Suprapubic skin (tissue), 4 donors: ENCODE measurements at places on chromosomes 5 and 9. TPM values are rescaled to one million over a fixed set of nuclear protein-coding genes. Genes with fewer than 3 reads are reported as not detected.

GRCh38 chr9:115495836-115496235 is 377.9 kb upstream of the TNC start:
- no peak for DNase-seq

GRCh38 chr9:94780516-94780950 is 54.0 kb downstream of the AOPEP start:
- no peak for DNase-seq

DNA sequence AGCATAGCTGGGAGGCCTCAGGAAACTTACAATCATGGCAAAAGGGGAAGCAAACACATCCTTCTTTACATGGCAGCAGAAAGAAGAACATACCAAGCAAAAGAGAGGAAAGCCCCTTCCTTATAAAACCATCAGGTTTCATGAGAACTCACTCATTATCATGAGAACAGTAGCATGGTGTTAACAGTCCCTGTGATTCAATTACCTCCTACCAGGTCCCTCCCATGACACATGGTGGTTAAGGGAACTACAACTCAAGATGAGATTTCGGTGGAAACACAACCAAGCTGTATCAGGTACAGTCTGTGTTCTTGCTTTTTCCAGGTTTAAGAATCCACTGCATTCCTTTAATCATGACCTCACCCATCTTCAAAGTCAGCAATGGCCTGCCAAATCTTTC is 514.2 kb downstream of the KCTD16 start:
- DNase-seq, result no peak

DNA sequence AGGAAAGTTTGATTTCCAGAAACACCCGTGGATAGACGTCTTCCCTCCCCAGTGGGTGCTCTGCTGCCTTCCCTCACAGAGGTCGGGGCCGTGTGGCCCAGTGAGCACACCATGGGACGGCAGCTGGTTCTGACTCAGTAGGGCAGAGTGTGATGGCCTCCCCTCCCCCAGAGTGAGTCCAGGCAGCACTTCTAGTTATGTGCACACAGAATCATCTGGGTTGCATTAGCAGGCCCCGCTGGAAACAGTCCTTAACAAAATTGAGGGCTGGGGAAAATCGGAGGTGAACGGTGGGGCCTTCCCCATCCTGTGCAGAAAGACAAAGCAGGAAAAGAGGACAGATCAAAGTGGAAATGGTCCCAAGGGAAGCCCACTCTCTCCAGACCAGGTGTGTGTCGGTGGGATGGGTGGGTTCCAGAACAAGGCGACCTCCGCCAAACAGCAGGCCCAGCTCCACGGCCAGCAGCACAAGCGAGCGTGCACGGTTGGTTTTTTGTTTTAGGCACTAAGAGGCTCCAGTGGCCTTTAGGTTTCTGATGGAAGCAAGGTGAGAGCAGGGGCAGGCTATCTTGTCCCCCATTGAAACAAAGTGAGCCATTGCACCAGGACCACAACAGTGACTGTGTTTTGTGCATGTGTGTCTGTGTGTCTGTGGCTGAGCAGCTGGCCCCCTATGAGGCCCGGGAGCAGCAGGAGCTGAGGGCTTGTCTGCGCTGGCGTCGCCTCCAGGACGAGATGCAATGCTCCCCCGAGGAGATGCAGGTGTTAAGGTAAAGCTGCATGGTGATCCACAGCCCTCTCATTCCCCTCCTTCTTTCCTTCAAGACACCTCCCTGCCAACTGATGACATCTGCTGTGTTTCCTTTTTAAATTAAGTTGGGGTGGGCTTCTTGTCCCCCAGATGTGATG is 201.5 kb downstream of the AOPEP start:
- no peak for DNase-seq

GRCh38 chr5:38379350-38379937 is 121.1 kb downstream of the EGFLAM start:
- DNase-seq, result no peak

GRCh38 chr9:133597316-133597957 is 11.8 kb downstream of the FAM163B start:
- no peak for DNase-seq

DNA sequence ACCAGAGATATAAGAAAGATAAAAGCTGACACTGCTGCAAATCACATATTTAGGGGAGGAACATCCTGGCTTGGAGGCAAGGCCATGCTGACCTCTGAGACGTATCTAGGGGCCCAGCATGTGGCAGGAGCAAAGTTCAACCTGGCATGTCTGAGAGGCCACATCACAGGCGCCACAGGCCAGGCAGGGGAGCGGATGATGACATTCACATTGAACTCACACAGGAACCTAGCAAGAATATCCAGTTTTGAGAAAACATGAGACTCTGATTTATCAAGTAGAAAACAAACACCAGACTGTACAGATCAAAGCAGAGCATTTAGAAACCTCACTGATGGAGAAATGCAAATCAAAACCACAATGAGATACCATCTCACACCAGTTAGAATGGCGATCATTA is 64.2 kb upstream of the STK32A start:
- DNase-seq, result no peak

- no peak for DNase-seq
These were observed 22.6 kb downstream of the GPRIN1 start for GRCh38 chr5:176587398-176587797.

DNA sequence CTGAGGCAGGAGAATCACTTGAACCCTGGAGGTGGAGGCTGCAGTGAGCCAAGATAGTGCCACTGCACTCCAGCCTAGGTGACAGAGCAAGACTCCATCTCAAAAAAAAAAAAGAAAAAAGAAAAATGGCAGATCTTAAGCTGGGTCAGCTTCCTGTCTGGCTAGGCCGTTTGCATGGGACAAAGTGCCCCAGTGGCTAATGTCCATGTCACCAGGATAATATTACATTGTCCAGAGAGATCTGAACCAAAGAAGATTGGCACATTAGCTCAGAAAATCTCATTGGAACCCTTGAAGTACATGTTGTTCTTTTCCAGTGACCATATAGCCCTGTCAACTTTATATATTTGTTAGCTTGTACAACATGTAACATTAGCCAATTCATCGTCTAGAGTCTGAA is 59.2 kb upstream of the DAB2IP start:
- no peak for DNase-seq

DNA sequence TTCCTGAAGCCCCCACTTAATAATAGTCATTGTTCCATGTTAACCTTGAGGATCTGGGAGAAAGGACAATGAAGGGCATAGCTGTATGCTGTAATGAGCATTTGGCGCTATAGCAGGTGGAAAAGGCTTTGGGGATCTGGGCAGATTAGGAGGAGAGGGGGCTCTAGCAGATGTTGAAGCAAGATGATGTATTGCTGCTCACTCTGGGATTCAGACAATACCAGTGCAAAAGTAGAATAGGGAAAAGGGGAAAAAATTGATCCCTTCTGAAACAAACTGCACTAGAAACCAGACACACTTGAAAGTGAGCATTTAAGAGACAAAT is 575.3 kb upstream of the MEF2C start:
- no peak for DNase-seq

AGGF1 gene
- 16.3 TPM for total RNA-seq

FGD3 gene
- 4.6 TPM for total RNA-seq

CTSL gene
- total RNA-seq, result 24.9 TPM
